ENCODE measurements at places on chromosomes 12 and 14.

DNA sequence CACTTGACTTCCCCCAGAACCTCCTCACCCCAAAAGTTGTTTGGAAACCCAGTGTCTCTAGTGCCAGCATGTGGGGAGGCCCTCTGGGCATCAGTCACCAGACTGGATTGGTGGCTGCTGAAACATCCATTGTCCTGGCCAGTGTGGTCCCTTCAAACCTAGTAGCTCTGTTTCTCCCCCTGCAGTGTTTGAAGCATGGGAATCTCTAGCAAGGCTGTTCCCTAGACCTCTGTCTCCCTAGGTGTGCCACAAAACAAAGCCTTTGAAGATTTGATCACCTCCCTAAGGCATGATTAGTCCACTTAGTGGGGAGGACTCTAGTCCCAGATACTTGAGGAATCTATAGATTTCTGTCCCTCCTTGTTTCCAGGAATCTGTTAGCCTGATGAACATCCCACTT is 60.3 kb downstream of the ARF6 start:
- no peak for DNase-seq

GRCh38 chr12:65602253-65602609 is 222.1 kb upstream of the HMGA2 start:
- no peak for DNase-seq

DNA sequence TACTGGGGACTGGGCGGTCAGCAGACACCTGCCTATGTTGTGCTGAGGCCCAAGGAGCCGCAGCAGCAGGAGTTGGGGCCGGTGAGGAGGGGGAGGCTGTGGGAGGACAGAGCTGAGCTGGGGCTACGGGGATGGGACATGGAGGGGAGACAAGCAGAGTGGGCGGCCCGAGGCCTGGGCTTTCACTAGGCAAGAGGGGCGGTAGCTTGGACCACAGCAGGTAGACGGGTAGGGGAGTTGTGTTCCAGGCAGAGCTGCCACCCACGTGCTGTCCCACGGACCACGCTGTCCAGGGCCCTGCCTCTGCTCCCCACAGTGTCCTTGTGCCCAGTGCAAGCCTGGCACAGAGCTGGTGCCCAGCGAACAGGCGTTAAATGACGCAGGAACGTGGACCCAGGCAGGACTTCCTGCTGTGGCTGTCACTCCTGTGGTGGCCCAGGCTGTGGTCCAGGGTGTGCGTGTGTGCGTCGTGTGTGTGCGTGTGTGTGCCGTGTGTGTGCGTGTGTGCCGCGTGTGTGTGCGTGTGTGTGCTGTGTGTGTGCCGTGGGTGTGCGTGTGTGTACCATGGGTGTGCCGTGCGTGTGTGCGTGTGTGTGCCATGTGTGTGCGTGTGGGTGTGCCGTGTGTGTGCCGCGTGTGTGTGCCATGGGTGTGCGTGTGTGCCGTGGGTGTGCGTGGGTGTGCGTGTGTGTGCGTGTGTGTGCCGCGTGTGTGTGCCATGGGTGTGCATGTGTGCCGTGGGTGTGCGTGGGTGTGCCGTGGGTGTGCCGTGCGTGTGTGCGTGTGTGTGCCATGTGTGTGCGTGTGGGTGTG is 6.8 kb downstream of the CEP170B start:
- DNase-seq = no peak

GRCh38 chr14:79840831-79841230 is 370.5 kb downstream of the DIO2 start:
- no peak for DNase-seq

DNA sequence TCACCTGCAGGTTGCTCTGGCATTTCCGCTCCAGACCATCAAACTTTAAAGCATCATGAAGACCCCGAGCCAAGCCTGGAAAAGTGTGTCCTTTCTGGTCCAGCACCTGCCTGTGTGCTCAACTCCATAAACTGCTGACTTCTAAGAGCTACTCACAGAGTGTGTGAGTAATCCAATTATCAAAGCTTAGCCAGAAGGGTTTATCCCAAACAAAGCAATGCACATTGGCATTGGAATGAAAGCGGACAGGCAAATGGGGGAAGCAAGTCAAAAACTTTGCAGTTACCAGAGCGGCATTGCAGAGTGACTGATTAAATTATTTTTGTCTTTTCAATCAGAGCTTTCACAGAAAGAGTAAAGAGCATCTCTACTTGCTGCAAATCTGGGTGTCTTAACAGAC is 1262.4 kb upstream of the SEL1L start:
- no peak for DNase-seq

DNA sequence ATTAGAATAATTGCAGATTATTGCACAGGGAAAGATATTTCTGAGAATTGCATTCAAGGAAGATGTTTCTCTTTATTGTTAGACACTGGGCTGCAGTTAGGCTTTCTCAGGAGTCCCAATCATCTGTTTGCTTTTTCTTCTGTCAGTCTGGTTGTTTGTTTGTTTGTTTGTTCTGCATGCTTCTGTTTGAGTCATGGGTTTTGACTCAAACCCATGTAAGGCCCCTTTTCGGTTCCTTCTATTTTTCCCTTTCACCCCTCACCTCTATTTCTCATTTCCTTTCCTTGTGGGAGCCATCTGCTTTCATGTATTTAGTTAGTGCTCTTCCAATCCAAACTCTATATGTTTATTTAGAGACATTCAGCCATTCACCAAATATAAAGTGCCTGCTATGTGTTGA is 25.1 kb upstream of the CISTR start:
- DNase-seq = no peak

GRCh38 chr14:53491256-53491883 is 338.2 kb upstream of the DDHD1 start:
- no peak for DNase-seq

- peak; percentile 1 for DNase-seq
Measured at GRCh38 chr14:61866932-61867920, 105.0 kb downstream of the SNAPC1 start.

DNA sequence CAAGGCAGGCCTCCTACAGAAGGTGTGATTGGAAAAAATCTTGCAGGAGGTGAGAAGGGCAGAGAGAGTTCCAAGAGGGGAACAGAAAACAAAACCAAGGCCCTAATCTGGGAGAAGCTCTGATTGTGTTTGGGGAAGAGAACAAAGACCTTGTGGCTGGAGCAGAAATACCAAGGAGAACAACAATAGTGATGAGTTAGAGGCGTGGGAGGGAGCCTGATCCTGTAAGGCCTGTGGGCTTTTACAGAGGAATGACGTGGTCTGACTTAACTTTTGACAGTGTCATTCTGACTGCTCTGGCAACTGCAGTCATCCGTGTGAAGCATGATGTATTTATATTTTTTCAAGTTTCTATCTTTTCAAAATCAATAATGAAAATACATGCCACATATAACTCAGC is 200.6 kb downstream of the ANO4 start:
- DNase-seq = no peak

DNA sequence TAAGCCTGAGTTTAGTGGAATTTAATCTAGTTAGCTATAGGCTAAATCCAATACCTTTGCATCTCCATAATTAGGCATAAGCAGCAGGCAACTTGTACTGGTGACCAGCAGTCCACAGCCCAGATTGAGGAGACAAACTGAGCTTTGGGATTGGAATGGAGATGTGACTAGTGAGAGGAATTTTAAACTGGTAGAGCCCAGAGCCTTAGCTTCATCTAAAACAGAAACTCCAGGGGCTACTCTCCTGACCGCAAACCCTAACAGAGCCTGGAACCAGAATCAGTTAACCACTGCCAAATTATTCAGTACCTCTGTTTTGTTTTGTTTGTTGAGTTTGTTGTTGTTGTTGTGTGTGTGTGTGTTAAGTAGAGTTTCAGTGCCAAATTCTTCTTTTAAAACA is 53.2 kb downstream of the TSPAN19 start:
- no peak for DNase-seq

GRCh38 chr14:26216786-26217185 is 381.0 kb downstream of the NOVA1 start:
- DNase-seq = no peak

DNA sequence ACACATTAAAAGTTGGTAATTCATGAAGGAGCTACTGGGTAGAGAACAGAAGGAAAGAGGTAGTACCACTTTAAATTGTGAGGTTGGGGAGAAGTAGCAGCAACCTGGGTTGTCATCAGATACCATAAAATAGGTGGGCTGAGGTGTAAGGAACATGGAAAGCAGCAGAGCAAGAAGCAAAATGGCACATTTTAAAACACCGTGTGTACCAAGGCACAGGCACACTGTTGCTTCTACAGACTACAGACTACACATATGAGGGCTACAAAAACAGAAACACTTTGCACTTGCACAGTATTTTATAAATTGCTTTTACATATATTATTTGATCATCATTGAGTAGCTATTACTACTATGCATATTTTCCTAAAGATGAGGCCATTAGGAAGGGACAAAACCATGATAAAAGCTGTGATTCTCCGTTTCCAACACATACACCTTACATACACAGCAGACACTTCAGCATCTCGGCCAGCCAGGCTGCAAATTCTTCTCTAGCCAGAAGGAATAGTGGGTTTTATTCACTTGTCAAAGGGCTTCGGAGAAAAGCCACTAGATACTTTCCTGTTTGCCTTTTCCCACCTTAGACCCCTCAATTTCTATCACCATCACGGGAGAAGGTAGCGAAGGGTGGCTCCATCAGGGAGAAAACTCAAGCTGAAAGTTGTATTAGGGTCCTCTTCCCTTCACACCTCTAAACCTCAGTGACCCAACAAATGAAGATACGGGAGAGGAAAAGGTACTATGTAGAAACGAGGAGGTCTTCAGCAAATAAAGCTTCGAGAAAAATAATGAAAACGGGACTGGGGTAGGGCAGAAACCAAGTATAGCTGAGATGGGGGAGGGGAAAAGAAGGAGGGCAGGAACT is 1.6 kb downstream of the PYM1 start:
- no peak for DNase-seq

GRCh38 chr14:92481386-92481785 is 32.2 kb upstream of the RIN3 start:
- no peak for DNase-seq

DNA sequence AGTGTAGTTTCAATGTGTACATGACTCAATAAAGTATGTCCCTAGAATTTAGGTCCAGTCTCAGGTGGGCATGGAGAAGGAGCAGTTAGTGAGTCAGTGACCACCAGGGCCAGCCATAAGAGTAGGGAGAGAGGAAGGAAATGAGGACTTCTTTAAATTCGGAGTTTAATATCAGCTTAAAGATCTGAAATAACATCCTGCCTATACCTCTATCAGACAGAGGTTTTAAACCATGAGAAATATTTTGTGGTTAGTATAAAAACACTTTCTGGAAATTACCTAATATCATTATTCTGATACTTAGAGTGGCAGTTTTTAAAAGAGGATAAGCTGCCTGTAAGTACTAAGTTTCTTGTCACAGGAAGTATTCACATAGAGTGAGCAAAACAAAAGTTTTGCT is 61.7 kb upstream of the ST8SIA1 start:
- peak; percentile 66 for DNase-seq

DNA sequence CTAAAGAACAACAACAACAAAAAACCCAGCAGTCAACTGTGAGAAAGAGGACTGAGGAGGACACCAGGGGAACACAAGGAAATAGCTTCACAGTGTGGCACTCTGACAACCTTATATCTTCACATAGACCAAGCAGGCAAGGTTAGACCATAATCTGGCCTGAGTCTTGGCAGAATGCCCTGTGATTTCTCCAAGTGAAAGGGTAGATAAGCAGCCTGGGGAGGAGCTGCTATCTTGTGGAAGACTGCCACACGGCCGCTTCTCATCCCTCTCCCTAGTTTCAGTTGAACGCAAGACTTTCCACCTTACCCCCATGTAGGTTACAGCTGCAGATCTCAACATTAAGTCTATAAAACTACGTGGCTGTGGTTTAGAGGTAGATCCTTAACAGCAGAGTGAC is 3.7 kb downstream of the SLC25A21 start:
- DNase-seq = no peak

- DNase-seq = no peak
Measured at GRCh38 chr14:101022121-101022520, 118.6 kb upstream of the RTL1 start.

DNA sequence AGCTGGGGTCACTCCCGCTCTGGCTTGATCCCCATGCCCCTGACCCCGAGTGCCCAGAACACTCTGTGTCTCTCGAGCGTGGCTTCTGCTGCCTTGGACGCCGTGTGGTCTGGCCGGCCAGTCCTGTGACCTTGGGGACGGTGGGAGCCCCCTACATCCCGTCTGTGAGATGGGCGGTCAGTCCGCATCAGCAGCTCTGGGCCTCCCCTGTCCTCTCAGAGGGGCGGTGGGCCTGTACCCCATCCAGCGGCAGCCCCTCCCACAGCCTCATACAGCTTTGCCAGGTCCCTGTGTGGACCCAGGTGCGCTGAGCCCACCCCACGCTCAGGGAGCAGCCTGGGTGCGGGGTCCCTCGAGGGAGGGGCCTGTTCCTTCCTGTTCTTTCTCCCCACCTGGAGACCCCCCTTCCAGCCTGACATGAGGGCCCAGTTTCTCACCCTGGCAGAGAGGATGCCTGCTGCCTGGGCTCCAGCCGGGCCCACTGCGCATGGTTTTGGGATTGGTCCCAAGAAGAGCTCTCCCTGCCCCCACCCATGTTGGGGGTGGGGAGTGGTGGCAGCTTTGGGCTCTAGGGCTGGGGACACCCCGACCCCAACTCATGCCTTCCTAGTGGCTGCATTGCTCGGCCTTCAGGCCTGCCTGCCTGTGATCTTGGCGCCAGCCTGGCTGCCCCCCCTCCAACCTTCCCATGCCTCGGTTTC is 1.5 kb downstream of the MTA1 start:
- no peak for DNase-seq

DNA sequence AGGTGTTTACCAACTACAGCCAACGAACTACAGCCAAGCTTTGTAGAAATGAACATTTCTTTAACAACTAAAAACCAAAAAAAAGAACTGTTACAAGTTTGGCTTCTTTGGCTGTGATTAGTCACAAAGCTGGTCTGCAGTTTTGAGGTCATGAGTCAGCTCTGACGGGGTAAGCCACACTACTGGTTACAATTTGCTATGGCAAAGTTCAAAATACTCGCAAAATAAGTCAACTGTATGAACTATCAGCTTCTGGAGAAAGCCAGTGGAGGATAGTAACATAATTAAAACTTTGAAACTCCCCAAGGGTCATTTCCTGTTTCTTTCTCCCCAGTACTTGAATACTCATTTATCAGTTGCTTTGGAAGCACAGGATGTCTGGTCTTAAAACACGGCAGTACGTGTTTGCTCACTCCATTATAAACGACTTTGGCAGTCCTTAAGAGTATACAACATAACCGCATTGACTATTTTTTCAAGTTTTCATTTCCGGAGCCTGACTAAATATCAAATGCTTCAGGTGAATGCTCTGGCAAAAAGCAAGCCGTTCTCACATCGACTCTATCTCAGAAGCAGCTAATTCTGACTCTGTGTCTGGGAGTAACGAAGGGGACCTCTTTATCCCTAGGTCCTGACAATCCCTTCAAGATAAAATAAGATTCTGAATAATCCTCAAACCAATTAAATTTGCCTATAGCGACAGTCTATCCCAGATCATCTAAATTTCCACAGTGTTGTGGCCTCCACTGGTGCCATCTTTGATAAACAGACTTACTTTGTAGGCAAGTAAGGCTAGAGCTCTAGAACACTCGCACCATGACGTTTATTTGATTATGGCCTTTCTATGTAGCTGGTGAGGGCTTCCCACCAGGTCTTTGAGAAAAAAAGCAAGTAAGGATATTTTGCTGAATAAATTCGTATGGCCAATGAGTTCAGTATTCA is 10.6 kb downstream of the PHLDA1 start:
- DNase-seq = peak; percentile 86

GRCh38 chr12:50120953-50121352 is 8.9 kb downstream of the COX14 start:
- no peak for DNase-seq

- DNase-seq = no peak
Measured at GRCh38 chr12:65977384-65977783, 153.1 kb downstream of the HMGA2 start.

Data from CD4-positive, alpha-beta T cell treated with Interleukin-15 for 4 hours (primary cell).